ENCODE measurements at places on chromosomes 1 and 21.

DNA sequence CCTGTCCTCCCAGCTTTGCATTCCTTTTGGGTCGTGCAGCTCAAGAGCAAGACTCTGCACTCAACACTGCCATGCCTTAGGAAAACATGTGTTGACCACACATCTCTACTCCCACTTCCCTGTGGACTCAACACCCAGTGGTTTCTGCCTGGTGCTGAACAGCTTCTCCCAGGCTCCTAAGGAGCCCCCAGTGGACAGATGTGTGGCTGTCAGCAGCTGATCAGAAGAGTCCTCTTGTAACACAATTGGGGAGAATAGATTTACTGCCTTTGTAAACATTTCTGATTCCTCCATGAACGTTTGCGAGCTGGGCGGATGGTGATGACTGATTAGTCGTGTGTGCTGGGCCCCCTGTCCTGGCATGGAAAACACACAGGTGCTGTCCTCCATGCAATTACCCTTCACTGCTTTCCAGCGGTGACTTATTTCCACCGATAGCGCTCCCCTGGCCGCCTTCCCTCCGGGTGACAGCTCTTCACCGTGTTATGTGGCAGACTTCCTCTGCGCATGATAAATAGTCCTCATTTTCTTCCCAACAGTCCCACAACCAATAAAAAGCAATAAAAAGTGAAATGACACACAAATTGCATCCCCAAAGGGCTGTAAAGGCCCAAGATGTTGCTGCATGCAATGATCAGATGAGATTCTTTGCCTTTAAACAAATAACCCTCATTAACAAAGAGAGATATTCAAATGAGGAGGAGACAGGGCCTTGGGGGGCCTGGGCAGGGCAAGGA, 249.4 kb upstream of the AJAP1 start:
- DNase-seq = no peak

DNA sequence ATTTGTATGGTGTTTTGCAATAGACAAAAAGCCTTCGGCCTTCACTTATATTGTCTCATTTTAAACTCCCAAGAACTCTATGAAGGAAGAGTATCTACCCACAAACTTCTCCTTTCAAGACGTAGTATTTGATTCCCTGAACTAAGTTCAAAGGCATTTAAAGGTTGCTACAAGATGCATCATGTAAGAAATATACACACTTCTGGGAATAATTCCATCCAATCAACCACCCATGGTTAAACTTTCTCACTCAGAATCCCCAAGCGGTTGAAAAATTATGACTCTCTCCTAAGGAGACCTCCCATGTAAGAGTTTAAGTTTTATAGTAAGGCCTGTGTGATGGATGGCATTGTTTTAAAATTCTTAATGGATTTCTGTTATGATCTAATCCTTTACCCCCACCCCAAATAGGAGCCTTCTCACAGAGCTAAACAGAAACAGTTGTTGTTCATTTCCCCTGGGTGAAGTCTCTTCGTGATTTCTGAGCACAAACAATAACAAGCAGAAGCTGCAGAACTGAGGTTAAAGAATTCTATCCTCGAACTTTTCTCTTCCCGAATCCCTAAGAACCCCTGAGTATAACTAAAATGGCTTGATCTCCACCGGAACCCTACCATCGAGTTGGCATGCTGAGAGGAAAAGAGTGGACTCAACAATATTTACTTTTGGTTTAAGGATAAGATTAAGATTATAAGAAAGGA, 185.0 kb downstream of the TGFBR3 start:
- no peak for DNase-seq

DNA sequence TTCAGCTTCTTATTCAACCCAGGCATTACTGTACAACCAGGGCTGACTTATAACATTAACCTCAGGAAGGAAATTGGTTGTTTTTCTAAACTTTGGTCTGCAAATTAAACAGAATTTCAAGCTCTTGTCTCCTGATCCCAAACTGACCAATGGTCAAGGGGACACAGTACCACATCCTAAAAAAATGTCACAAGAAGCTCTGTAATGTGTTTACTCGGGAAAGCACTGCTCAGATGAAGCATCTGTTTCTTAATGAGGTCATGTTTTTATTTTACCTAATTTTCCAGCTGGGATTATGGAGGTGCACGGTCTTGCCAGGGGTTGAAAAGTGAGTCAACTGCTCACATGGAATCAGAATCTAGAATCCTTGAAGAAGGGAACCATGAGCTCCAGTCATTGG, 18.7 kb downstream of the ADAMTS5 start:
- no peak for DNase-seq

- DNase-seq = no peak
Observed at GRCh38 chr1:2314273-2314802, 77.0 kb downstream of the MORN1 start.

GRCh38 chr1:66613187-66613586, 79.2 kb downstream of the SGIP1 start:
- no peak for DNase-seq

DNA sequence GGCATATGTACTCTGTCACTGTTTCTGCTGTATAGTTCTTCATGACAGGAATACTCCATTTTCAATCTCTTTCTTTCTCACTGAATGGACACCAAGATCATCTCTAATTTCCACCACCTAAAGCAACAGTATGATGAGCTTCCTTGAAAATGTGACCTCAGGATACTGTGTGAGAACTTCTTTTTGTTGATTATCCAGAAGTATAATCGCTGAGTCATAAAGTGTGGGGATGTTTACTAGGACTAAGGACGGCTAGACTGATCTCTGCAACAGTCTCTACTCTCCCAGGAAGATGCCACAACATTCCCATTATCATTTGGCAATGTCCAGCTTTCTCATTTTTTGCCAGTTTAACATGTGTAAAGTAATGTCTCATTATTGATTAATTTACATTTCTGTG, 70.3 kb downstream of the TNFSF18 start:
- no peak for DNase-seq

GRCh38 chr1:64343823-64344190, 126.1 kb upstream of the CACHD1 start:
- DNase-seq = no peak

GRCh38 chr1:15706751-15707150, 22.6 kb downstream of the PLEKHM2 start:
- DNase-seq = no peak

GRCh38 chr1:47847763-47848162, 149.4 kb downstream of the TRABD2B start:
- DNase-seq = no peak

DNA sequence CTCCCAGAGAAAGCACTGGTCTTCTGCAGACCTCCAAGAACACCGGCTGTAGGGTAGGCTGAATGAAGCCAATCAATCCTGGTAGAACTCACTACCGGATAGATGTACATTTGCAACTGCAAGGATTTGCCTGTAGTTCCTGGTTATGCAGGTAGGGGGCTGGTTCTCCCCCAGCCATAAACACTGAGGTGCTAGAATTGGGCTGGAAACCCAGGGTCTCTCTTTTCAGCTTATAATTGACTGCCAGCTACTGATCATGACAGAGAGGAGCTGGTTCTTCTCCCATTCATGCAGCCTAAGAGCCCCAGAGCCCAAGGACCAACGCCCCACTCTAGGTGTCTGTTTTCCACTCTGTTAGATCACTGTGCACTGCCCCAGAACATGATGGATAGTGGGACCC, 21.5 kb upstream of the MTARC2 start:
- no peak for DNase-seq

GRCh38 chr1:180542838-180543145, 16.0 kb upstream of the OVAAL start:
- no peak for DNase-seq

- no peak for DNase-seq
Observed at GRCh38 chr1:161473348-161473747, 31.9 kb upstream of the FCGR2A start.

DNA sequence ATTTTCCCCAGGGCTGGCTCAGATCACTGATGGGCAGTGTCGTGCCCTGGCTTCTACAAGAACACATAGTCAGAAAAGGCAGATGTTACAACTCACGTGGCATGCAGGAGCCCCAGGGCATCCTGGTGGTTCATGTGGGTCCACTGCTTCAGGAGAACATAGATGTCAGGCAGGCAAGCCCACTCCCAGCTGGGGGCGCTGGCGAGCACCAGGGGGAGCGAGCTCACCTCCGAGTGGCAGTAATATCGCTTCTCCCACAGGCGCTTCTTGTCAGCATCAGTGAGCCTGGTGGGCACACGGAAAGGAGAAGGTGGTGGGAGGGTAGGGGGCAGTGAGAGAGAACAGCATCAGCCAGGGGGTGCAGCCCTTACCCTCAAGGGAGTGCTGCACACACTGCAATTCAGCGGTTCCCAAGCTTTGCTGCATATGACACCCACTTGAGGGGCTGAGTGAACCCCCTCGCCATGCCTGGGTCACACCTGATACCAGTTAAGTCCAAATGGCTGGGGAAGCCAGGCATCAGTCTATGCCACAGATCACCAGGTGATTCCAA, 34.3 kb upstream of the PPP1R15B start:
- DNase-seq = no peak

DNA sequence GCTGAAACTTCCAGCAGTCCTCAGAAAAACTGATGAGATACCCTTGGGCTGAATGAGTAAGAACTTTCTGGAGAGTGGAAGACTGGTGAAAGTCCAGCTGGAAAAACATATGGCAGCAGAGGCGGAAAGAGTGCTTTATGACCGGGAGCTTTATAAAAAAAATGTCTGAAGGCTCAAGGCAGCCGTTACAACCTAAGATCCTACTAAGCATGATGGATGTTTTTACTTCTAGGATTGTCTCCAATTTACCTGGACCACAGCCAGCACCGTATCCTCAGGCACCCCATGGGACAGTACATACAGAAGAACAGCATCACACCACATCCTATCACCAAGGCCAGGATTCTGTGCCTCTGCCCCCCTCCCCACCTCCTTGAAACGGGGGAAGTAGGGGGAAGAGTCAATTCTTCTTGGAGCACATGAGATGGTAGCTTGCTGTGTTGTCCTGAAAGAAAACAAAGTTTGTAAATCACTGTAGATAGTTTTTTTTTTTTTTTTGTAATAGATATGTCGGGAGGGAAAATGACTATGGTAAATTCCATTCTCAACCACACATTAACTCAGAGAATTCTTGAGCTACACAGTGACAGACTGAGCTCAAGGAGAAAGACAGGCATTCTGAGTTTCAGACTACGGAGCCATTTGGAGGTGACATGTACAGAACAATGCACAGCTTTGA, 11.8 kb upstream of the IRF2BP2 start:
- no peak for DNase-seq

GRCh38 chr1:63134501-63135173, 187.7 kb upstream of the FOXD3 start:
- DNase-seq = no peak

- DNase-seq = no peak
Observed at GRCh38 chr1:29909962-29910361, 673.6 kb downstream of the PTPRU start.

- DNase-seq = no peak
Observed at GRCh38 chr1:159829822-159830465, 3.3 kb downstream of the SLAMF8 start.

- DNase-seq = peak; percentile 75
Observed at GRCh38 chr1:26853156-26853555, 9.8 kb upstream of the SFN start.

DNA sequence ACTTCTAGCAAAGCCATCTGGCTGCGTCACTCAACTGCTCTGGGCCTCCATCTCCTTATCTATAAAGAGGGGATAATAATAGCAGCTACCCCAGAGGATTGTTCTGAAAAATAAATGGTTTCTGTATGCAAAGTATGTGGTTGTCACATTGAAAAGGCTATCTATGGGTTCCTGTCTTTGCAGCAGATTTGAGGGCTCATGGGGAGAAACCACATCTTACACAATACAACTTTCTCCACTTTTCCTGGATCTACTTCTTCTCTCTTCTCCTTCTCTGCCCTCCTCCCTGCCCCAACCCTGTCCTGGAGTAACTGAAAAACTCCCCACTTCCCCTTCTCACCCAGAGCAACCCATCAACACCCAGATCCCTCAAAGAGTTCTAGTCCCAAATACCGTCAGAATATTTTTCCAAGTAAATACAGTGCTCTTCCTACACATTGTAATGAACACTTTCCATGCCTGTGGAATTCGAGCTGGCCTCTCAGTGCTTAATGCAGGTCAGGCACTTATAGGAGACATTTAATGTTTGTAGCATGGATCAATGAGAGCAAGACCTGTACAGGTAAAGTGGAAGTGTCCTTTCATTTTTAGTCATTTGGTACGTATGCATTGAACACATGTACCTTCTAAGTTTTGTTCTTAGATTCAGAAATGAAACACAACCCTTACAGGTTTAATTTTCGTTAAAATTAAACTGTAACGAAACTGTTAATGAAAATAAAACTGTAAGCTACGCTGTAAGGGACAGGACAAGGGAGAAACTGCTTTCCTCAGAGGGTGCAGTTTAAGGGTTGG, 131.9 kb downstream of the AK5 start:
- DNase-seq = no peak

DNA sequence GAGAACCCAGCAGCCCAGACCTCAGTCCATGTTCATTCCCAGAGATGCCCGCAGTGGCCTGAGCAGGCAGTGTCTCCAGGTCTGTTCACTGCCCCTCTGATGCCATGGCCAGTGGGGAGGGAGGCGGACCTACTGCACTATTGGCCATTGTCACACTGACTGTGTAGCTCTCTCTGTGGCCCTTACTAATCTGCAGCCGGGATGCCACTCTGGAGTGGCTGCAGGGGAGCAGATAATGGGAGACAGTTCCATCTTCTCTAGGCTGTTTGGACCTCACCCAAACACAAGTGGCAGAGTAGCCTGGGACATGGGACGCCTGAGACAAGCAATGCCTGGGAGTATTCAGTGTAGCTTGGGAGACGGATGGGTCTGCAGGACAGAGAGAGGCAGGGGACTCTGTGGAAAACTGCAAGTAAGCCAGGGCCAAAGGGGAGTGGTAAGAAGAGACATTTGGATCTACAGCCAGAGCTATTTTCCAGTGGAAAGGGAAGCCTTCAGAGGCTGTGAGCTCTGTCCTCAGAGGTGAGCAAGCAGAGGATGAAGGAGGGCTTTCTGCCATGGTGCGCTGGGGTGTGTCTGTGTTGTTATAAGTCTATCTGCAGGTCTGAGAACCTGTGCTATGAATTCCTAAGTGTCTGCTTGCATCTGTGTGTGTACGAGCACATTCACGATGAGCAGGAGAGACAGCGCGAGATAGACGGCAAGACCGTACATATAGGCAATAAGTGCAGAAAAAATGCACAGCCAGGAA, 26.7 kb downstream of the DMBX1 start:
- no peak for DNase-seq

DNA sequence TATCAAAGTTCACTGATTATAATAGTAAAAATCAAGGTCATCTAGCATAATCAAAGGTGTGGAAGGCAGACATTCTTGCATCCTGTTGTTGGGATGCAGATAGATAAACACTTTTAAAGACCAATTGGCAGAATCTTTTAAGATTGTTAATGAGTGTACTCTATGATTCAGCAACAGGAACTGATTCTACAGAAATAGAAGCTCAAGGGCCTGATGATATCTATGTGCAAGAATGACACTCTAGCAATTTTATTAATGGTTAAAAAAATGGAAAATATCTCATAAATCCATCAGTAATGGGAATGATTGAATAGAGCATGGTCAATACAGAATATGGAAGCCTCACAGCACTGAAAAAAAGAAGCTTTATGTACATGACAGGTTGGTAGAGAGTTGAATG, 2.2 kb upstream of the ATP1A4 start:
- no peak for DNase-seq

- no peak for DNase-seq
Observed at GRCh38 chr1:56798053-56798471, 21.1 kb downstream of the FYB2 start.

GRCh38 chr1:43058545-43059360, 100.1 kb upstream of the SLC2A1 start:
- no peak for DNase-seq
